ENCODE measurements at places on chromosomes 12 and 14. TPM values are rescaled to one million over a fixed set of nuclear protein-coding genes. Genes with fewer than 3 reads are reported as not detected.

GRCh38 chr12:2256453-2256852 lies 203.7 kb downstream of the CACNA1C start:
- peak; percentile 82 for DNase-seq

Gene NPAS3
- total RNA-seq, result 0.48 TPM

Gene C12orf50
- total RNA-seq, result not detected

Gene SERPINA12
- total RNA-seq, result not detected

Gene UNC79
- under 0.01 TPM for total RNA-seq

Gene RASSF9
- total RNA-seq, result under 0.01 TPM

Gene RPL10L
- total RNA-seq, result not detected

DNA sequence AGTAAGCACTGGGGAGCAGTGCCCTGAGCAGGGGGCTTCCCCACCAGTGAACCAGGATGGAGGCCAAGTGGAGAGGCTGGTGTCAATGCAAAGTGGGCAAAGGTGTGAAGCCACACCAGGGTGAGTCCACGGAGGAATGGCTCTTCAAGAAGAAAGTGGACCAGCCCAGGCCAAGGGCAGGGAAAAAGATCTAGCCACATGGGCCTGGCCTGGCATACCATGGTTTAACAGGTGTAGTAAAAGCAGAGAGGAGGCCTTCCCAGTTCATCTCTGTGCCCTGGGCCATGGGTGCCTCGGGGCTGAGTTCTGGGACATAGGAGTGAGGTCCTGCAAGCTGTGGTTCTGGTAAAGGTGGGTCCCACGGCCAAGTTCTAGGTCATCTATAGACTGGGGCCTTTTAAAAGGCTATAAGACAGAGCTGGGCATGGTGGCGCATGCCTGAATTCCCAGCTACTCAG lies 153.4 kb downstream of the DPF3 start:
- no peak for DNase-seq

Gene ALDH1L2
- total RNA-seq, result 13.8 TPM

GRCh38 chr12:132020292-132020691 lies 70.5 kb downstream of the EP400 start:
- no peak for DNase-seq

GRCh38 chr12:9211687-9212086 lies 3.5 kb upstream of the PZP start:
- no peak for DNase-seq

Gene CACNA2D4
- total RNA-seq, result 0.24 TPM

- DNase-seq, result no peak
These were observed 119.4 kb downstream of the CAND1 start for GRCh38 chr12:67388331-67389138.

GRCh38 chr12:130715150-130715997 lies 725 bp downstream of the RIMBP2 start:
- no peak for DNase-seq

Gene TRIM9
- total RNA-seq, result 4.0 TPM

DNA sequence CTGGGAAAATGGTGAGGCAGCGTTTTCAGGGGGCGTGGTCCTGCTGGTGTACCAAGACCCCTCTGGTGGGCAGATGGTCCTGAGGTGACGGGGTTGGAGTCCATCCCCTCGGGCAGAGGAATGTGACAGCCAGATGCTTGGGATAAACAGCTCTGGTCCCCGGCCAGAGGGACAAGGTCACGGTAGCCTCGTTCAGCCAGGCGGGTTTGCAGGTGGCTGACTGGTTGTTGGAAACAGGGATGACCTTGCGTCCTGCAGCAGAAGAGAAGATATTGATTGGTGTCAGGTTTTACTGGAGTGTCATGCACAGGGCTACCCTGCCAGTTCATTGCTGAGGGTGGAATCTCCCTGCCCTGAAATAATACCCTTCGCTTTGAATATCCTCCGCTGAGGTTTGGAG lies 43.3 kb downstream of the SLC24A4 start:
- no peak for DNase-seq

- DNase-seq, result no peak
These were observed 4.2 kb downstream of the PLEKHG3 start for GRCh38 chr14:64708148-64709004.

Gene MYBPC1
- not detected for total RNA-seq

DNA sequence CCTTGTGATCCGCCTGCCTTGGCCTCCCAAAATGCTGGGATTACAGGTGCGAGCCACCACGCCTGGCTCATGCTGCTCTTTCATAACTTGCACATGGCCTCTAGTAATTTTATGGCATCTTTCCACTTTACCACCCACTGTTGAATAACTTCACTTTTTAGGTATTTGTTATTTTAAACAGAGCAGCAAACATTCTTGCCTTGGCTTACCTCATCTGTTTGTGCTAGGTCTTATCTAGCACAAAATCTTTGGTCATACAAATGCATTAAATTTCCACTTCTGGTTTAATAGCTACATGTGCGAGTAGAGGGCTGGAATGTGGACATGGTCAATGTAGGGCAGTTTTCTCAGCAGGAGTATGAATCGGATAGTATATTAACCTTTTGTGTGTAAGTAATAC lies 38.8 kb upstream of the ATF7IP start:
- no peak for DNase-seq

GRCh38 chr14:83170165-83170564 lies 1636.5 kb upstream of the SEL1L start:
- DNase-seq, result no peak

DNA sequence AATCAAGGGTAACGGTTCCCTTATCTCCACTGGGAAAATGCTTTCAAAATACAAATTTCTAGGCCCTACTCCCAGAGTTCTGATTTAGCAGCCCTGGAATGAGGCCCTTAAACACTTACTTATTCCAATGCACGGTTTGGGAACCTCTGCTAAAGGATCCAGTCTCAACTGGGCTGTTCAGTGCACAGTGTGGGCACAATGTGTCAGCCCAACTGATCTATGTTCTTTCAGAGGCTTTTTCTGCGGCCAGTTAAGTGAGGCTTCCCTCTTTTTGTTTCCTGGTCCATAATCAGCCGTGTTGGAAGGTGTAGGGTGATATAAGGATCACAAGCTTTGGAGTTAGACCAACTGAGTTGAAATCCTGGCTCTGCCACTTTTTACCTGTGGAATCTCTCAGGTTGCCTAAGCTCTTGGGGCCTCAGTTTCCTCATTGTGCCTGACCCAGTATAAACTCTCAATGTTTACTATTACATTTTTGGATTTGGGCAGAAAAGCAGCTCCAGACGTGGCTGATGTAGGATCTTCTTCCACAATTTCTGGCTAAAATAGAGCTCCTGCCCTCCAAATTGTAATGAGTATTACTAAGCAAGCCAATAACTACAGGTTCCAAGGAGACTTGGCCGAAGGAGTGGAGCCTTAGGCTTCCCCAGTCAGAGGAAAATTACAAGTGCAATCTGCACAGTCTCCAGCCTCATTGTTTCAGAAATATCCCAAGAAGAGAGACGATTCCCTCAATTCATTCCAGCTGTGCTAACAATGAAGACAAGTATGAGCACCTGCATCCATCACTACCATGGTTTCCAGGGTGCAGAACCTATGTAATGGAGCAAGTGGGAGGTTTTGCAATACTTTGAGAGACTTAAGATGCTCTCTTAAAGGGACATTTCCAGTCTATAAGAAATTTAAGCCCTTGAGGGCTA lies 2.3 kb upstream of the ANGEL1 start:
- DNase-seq, result no peak

Gene LRFN5
- 0.12 TPM for total RNA-seq

Gene PXMP2
- total RNA-seq, result 59.0 TPM

DNA sequence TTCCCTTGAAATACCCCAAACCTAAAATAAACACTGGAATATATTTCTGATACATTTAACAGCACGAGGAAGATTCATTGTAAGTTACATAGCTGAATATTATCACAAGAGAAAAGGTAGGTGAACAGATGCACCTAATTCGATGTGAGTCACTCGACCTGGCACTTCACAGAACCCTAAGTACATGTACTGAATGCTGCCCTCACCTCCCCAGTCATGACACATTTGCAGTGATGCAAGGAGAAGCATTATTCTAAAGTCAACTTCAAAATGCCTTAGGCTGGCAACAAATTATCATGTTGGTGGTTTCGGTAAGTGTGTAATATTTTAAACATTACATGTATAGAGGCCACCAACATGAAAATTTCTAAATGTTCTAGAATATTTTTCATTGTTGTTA lies 35.2 kb upstream of the TMTC2 start:
- no peak for DNase-seq

- DNase-seq, result no peak
These were observed 1.6 kb upstream of the RBMS2 start for GRCh38 chr12:56520048-56520447.

- no peak for DNase-seq
These were observed 815 bp downstream of the COQ10A start for GRCh38 chr12:56267443-56268071.

DNA sequence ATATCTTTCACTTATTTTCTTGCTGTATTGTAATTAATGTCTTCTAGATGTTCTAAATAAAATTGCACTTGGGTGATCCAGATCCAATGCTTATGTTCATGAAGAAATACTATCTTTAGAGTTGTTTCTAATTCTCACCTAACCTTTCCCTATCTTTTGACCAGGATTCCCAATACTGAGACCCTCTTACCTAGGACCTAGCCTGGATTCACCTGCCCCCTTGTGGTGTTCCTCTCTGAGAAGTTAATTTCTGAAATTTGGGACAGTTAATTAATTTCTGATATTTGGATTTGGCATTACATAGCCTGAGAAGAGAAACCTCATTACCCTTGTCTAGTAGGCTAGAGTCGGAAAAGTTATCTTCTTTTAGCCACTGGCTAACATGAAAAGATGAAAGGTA lies 29.5 kb downstream of the FOXA1 start:
- no peak for DNase-seq

Gene ENDOU
- not detected for total RNA-seq

- no peak for DNase-seq
These were observed 31.1 kb downstream of the ATF7 start for GRCh38 chr12:53594897-53595615.

DNA sequence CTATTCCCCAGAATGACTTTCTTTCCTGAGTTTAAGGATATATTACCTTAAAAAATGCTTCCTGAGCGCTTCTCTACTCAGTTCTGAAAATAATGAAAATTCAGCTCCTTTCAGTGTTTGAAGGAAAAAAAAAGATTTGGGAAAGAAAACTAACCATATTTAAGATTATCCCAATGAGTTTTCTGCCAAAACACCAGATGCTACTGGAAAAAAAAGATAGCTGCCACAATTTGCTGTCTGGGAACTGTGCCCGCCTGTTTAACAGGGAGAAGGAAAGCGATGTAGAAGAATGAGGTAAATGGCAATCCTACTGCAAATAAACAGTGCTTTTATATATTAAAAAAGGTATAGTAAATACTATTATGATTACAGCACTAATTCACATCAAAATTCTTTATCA lies 367.6 kb upstream of the PRICKLE1 start:
- DNase-seq, result no peak

Gene PELI2
- 0.84 TPM for total RNA-seq

Gene AQP6
- not detected for total RNA-seq

Gene SLC22A17
- total RNA-seq, result 7.4 TPM

Gene IL31
- total RNA-seq, result not detected

Gene PARPBP
- total RNA-seq, result 59.6 TPM

DNA sequence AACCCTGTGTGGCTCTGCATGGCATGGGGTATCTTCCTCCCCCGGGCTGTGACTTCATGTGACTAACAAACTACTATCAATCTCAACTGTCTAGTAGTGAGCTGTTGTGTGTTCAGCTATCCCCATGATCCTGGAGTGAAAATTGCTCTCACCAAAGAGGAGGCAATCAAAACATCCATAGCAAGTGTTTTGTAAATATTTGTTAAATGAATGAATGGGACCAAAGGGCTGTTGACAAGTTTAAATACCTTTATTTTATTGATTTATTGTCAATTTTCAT lies 138.1 kb upstream of the CPM start:
- DNase-seq, result no peak

Gene OTX2
- not detected for total RNA-seq

Gene TDRD9
- not detected for total RNA-seq

Gene SIRT4
- 1.9 TPM for total RNA-seq

Gene PUS7L
- total RNA-seq, result 11.6 TPM

GRCh38 chr12:128365032-128365431 lies 98.1 kb downstream of the TMEM132C start:
- no peak for DNase-seq

DNA sequence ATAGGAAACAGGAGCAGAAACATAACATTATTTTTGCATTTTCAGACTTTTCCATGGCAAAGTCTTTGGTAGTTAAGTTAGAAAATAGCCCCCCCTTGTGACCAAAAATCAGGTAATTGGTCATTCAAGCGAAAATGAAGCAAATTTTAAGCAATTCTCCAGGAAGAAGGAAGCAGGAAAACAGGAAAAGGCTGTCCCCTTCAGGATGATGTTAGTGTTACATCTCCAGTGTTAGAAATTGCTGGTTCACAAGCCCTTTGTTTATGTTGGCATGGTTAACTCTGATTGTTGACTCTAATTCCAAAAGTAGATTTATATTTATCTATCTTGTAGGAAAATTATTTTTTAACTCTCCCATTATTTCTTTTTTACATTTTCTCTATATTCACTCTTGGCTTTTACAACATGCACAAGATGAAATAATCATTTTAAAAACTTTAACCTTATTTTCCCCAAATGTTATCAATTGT lies 18.8 kb upstream of the GAS2L3 start:
- peak; percentile 74 for DNase-seq

Gene PYM1
- 21.7 TPM for total RNA-seq

GRCh38 chr12:89832336-89832735 lies 123.7 kb upstream of the ATP2B1 start:
- DNase-seq, result no peak

GRCh38 chr12:23083267-23083666 lies 458.3 kb downstream of the ETNK1 start:
- DNase-seq, result peak; percentile 88

Gene FRS2
- total RNA-seq, result 40.0 TPM

DNA sequence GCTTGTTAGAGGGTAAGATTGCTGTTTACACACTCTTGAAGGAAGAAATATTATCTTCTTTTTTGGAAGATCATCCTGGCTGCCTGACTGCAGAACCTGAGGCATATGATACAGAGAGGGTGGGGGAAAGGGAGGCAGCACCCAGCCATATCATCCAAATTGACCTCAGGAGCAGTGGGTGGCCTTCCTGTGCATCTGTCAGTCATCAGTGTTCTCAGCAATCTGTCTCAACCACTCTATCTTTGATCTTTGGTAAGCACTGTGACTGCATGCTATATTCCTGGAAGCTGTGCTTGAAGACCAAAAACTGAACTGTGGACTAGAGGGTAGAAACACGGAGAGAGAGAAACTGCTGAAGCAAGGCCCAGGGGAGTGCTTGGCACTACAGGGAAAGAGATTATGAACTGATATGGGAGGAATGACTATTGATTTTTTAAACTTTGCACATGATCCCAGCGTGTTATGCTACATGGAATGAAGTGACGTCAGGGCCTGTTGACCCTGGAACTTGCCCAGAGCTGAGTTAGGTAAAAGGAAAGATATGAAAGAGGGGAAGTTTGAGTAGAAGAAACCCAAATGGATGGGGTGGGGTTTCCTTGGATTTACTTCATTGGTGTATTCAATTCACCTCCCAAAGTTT lies 171.5 kb downstream of the ASCL1 start:
- no peak for DNase-seq

Gene OASL
- total RNA-seq, result 3.0 TPM

Measured in RPMI7951 (cell line).